ENCODE measurements at places on chromosomes 4 and X.

DNA sequence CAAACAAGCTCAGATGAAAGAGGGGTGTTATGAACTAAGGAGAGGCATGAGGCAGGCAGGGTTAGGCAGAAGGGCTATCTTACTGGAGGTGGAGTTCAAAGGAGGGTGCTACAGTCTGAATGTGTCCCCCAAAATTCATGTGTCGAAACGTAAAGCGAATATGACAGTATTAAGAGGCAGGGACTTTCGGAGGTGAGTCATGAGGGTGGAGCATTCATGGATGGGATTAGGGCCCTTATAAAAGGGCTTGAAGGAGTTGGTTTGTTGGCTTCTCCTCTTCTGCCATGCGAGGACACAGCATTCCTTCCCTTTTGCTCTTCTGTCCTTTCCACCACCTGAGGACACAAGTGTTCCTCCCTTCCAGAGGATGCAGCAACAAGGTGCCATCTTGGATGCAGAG, 22.9 kb downstream of the APLN start:
- no peak for DNase-seq

- no peak for DNase-seq
Measured at GRCh38 chr4:1208266-1208961, 36.0 kb upstream of the SPON2 start.

DNA sequence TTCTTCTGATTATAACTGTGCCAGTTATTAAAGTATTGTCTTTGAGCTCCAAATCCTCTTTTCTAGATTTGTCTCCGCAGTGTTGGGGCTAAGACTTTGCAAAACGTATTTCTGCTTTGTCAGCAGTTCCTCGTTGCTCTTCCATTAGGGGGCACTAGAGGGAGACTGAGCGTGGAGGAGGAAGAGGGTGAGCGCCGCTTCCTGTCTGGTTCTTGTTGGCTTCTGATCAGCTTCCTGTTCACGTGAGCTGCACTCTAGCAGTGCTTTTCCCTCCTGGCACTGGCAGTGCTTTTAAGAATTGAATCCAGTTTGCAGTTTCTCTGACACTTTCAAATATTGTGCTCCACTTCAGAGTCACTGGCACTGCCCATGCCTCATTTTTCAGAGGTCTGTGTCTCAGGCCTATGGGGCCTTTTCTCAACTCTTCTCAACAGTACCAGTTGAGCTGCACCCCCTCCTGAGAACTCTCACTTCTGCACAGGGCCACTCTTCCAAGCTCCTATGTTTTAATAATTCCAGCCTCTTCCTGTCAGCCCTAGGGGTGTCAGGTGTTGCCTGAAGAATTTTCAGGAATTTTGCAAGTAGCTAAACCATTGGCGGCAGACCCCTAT, 54.4 kb upstream of the LCORL start:
- DNase-seq, result peak; percentile 58

GRCh38 chr4:115969756-115970155, 856.3 kb upstream of the NDST4 start:
- DNase-seq, result no peak

DNA sequence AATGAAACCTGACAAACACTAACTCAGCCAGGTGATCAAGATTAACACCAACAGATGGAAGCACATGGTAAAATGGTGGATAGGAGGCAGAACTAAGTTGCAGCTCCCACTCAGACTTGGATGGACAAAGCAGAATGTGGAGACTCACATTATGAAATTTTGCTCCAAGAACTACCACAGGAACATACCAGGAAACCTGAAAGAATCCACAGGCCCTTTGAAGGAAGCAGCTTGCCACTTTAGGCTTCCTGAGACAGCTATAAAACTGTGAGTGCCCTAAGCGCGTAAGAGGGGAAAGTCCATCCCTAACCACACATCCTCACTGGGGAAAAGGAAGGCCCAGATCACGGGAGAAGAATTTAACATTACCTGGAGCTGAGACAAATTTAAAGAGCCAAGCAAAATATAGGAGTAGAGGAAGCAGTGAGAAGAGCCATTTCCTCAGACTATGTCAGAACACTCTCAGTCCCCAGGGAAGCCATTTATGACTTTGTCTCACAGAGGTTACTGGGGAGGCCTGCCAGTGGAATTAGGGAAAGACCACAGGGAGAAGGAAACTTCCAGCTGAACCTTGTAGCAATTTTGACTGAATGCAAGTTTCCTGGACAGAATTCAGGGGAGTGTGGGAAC, 224.5 kb downstream of the TEX13C start:
- peak; percentile 0 for DNase-seq

- no peak for DNase-seq
Measured at GRCh38 chr4:5568931-5569330, 139.4 kb downstream of the EVC2 start.

DNA sequence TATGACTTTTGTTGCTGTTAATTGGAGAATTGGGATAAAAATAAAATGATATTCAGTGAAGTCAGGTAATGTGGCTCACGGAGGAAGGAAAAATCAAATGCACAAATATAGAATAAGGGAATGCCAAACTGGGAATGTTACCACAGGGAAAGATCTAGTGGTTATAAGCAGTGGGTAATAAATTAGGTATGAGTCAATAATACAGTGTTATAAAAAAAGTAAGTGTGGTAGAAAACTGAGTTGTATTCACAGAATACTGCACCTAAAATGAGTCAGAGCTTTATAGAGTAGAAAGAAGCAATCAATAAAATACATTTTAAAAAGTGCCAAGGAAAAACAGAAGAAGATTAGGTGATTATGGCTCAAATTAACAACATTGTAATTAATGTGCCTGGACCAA, 34.5 kb downstream of the INTS12 start:
- DNase-seq, result no peak

DNA sequence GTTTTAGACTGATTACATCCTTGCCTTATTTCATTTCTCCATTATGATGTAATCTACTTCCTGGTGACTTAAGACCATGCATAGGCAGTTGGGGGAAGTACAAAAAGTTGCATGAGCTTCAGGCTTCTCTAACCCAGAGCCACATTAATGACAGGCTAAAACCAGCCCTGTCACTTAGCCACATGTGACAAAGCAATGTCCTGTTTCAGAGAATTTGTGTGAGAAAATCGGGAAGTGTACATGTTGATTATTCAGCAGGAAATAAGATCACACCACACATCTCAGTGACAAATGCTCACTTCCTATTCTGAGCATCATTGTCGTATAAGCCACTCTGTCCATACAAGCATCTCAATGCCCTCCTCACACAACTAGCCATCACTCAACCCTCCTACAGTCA, 98.5 kb upstream of the MAGEB16 start:
- peak; percentile 90 for DNase-seq

- DNase-seq, result no peak
Measured at GRCh38 chr4:174674305-174674840, 152.1 kb upstream of the HPGD start.

- DNase-seq, result no peak
Measured at GRCh38 chr4:54226404-54227255, 2.5 kb upstream of the PDGFRA start.

GRCh38 chr4:29817961-29818360, 902.2 kb upstream of the PCDH7 start:
- no peak for DNase-seq

GRCh38 chr4:172243551-172243950, 430.3 kb downstream of the GALNTL6 start:
- no peak for DNase-seq

- no peak for DNase-seq
Measured at GRCh38 chrX:16635596-16635995, 14.4 kb upstream of the S100G start.

DNA sequence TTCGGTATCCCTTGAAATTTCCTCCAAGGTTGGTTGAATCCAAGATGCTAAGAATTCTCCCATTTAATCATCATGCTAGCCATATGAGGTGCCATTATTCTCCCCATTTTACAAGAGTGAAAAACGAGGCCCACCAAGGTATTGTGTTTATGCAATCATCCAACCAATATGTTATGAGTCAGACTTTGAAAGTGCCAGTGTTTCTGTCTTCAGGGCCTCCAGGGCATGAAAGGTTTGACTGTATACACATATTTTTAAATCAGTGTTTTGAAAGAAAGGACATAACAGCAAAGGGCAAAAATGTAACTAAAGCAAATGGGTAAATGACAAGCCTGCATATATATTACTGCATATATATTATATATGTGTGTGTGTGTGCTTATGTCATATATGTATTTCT, 541.2 kb upstream of the SMIM31 start:
- no peak for DNase-seq

- DNase-seq, result no peak
Measured at GRCh38 chr4:102610476-102610875, 109.3 kb downstream of the NFKB1 start.

DNA sequence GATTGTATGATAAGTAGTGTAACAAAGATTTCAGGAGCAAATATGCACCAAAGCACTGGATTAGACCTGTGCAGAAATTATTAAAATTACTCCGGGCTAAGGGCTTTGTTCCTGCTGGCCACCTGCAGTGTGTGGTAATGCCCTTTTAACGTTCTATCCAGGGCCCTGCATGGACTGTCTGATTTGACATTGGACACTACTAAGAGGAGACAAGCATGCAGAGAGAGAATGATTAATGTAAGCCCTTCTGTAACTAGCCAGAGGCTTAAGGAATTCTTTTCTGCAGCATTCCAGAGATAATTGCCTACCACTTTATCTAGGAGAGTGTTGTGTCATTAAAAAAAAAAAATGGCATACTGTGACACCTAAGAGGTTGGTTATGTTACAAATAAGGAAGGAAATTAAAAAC, 117.0 kb downstream of the PCDH7 start:
- no peak for DNase-seq

DNA sequence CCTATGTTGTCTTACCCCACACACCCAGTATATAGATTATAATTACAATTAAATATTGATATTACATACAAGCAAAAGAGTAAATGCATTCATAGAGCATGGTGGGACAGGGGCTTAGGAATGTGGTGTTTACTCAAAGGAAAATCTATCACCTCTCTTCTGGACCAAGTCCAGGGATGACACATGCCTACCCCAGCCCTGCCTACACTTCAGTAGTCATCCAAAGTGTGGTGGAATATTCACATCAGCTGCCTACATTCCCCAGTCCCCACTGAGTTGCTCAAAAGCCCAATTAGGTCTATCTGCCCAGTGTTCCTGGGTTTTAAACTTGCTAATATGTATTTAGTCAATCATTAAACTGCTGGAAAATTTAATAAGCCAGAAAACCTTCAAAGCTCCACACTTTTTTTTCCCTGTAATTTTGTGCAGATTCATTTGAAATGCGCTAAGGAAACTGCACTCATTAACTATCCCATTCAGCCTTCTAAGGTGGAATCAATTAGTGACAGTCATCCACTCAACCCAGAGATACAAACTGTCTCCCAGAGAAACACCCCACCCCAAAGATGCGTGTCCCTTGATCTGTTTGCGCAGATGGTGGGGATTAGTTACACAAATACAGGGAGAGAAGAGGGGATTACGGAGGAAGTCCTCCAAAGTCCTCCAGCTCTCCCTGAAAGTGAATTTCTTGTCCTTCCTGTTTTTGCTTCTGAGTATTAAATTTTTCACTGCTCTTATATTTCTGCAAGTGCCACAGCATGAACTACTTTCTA, 91.7 kb upstream of the KDR start:
- no peak for DNase-seq

GRCh38 chr4:12146339-12146738, 717.6 kb upstream of the HS3ST1 start:
- no peak for DNase-seq

- DNase-seq, result no peak
Measured at GRCh38 chr4:57119054-57119651, 9.0 kb upstream of the IGFBP7 start.

DNA sequence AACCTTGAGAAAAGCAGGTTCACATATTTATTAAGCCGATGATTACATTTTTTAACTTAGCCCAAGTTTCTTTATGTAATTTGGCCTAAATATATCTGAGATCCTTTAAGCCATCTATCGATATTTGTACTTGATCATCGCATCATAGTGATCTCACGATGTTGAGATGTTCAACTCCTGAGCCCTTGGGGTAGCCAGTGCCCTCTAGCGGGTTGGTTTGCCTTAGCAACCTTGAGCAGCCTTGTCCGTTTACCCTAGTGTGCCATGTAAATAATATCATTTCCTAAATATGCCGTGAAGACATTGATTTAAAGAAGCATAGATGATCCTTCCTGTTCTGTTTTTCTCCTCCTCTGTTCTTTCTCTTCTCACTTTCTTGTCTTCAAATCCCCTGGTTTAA, 432.2 kb downstream of the RPA4 start:
- DNase-seq, result no peak

DNA sequence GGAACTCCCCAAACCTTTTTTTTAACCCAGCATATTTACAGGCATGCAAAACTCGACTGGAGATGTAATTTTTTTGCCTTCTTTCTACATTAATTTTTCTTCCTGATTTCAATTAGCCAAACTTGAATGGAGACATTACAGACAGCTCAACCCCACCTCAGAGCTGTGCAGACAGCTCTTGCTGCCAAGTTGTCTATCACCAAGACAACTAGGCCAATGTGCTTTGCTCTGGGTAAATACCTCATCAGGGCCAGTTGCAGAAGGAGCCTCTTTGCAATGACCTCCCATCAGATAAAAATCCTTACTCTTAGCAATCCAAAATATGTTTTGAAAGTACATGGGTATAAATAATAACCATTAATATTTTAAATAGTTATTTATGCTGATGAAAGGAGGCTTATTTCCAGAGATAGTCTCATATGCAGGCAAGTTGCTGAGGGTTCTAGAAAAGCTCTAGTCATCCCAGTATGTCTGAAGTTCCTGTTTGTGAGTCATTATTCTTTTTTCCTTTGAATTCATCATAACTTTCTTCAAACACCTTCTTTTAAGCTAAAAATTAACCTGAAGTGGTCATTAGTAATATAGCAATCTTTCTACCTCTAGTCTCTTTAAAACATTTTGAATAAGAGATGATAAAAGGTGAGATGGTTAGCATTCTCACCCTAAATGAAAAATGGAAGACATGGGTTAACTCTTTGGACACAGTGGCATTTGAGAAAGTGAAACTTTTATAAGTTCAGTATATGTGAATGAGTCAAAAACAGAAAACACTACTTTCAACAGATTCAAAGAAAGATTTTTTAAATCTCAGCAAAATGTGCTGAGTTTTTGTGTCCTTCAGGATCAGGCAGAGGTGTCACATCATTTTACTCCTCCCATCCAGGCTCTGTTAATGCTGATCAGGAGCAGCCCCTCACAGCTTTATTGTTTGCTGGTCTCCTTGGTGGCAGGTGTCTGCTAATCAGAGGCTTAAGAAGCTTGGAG, 475.5 kb upstream of the FGF16 start:
- DNase-seq, result no peak

DNA sequence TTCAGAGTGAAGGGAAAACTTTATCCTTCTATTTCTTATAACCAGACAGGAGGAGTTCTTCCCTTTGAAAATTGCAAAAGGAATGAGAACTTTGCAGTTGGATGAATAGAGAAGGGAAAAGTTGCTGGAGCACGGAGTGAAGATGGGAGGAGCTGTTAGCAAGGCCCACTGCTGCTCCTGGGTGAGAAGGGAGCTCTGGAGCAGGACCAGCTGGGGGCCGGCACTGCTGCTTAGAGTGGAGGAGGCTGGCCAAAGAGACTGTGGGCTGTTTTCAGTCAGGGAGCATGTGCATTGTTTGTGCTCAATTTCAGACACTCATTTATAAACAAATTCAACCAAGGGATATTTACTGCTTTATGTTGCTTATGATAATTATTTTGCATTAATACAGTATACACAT, 164.2 kb downstream of the STIM2 start:
- no peak for DNase-seq

GRCh38 chr4:17654701-17655100, 40.3 kb downstream of the MED28 start:
- no peak for DNase-seq

Data from common myeloid progenitor, CD34-positive (primary cell).